ENCODE measurements at places on chromosomes 7 and 10.

DNA sequence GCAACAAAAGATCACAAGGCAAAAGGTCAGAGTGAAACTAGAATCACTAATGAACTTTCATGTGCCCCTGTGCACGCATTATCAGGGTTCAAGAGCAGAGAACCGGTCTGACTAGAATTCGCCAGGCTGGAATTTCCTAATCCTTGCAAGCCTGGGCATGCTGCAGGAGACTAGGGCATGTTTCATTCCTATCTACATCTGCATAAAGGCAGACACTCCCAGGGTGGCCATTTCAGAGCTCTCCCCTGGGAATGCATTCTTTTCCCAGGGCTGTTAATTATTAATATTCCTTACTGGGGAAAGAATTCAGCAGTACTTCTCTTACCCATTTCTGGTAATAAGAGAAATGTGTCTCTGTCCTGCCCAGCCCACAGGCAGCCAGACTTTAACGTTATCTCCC lies 90.5 kb downstream of the CDC14C start:
- no peak for DNase-seq

- no peak for DNase-seq
Observed at GRCh38 chr7:80053124-80053523, 81.5 kb upstream of the GNAI1 start.

DNA sequence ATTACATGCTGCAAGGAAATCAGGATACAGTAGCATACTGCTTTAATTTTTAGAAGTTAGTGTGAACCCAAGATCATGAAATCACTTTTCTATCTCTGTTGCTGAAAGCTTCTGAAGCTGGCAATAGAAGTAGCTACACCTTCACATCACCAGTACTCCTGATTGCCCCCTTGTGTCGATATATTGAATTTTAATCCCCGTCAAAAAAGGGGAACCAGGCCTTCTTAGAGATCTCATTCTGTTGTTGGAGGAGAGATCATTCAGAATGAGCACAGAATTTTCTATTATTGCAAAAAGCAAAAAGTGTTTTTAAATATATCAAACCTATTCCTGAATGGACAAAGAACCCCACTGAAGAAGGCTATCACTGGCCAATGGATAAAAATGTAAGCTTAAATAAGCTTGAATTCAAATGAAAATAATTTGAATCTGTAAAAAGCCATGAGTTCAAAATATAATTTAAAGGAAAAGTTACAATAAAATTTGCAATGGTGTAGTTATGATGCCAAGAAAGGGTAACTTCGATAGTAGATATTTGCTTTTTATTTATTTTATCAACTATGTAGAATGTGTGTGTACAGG lies 39.7 kb upstream of the TEX47 start:
- peak; percentile 1 for DNase-seq

DNA sequence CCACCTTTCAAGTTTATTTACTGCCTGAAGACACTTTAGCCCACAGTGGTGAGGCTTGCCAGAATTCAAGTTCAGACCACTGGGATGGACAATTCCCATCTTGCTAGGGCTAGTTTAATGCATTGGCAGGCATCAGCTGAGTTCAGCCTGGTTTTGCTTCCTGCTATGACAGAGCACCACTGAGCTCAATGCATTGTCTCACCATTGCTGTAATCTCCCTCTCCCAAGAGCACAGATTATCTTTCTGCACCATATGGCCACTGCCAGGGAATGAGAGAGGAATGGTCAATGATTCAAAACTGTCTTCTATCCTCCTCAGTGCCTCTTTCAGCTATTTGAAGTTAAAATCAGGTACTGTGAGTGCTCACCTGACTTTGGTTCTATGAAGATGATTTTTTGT lies 160.8 kb downstream of the XPNPEP1 start:
- DNase-seq = no peak

DNA sequence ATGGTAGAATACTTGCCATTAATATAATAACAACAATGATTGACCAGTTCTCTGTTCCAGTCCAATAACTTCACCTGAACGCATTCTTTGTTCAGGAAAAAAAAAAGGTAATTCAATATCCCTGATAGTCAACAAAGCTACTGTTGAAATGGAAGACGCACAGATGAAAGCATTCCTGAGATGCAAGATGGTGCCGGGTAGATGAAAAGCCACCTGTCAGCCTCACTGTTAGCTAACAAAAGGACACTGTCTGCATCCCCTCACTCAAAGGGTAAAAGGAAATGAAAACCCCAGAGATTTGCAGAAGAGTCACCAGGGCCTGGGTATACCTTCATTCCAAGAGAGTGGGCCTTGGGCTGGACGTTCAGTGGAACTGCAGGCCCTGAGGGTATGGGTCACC lies 357.4 kb downstream of the PLXNA4 start:
- no peak for DNase-seq

DNA sequence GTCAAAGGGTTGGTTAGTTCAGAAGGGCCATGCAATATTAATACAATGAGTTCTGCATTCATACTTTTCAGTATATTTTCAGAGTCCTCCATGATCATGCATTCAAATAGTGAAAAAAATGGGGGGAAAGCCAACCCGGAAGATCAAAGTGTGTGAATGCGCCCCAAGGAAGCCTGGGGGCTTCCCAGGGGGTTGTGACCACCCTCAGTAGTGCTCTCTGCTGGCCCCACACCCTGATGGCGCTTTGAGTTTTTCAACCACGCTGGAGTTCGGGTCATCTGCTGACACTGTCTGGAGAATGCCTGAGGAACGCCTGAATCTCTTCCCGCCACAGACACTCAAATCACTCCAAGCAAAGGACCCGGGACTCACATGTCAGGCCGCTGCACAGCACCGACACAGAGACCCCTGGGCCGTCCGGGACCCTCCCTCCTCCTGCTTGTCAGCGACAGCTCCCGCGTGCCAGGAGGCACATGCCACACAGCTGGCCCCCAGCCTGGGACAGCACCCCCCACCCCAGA lies 1.0 kb downstream of the TNS3 start:
- no peak for DNase-seq

DNA sequence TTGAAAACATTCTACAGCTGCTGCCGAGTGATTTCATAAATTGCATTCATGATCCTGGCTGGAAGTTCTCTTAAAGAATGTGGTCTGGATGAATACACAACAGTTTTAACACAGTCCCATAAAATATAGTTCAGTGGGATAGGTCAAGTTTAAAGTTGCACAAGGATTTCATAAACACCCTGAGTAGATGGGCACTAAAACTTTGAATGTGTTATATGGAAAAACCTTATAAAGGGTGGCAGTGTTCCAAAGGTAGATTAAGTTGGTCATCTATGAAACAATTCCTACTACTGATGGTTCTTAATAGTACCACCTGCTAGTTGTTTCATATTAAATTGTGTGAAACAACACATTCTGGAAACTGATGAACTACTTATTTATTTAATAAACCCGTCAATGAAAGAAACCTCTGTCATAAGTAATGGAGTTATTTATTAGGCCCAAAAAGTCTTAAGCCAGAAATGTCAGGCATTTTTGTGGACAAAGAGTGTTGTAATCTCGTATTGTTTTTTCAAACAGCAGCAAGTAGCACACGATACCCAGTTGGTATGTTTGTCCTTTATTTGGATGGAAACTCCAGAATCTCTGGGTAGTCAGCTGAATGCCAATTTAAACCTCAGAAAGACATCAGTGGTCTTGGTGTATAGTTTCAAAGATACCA lies 14.3 kb upstream of the RPA3 start:
- peak; percentile 54 for DNase-seq

DNA sequence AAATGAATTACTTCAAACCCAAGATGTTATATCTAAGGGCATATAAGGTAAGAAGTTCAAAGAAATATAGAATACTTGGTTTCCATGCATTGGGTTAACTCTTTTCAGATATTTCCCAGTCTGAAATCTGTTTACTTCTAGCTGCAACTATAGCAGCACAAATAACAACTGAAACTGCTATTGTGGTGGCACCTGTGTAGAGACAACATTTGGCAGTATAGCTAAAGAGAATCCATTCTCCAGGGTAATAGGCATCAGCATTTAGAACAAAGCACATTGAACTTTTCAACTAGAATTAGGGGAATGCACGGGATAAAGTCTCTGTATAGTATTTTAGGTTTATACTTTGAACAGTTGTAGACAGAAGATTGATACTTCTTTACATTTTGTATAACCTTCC lies 19.7 kb upstream of the CALCR start:
- DNase-seq = no peak
